ENCODE measurements at places on chromosomes 3 and 15. TPM values are rescaled to one million over a fixed set of nuclear protein-coding genes. Genes with fewer than 3 reads are reported as not detected.

DNA sequence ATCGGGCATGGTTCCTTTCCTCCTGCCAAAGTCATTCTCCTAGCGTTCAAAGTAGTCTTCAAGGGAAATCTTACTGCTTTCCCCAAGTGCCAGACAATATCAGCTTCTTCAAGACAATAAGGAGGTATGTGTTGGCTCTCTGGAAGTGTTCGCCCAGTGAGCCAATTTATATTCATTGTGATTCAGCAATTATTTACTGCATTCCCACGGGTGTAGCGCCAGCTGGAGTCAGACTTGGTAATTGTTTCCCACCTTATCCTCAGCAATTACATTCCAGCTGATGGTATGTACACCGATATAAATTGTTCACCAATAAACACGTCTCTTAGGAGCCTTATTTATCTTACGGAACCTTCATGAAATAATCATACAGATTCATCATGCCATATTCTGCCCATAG lies 103.6 kb upstream of the CTNNB1 start:
- peak; percentile 20 for DNase-seq

GRCh38 chr3:175585898-175586297 lies 726.8 kb downstream of the NAALADL2 start:
- DNase-seq, result no peak

- DNase-seq, result no peak
Measured at GRCh38 chr15:61327019-61327631, 98.0 kb upstream of the RORA start.

PARP15 gene
- 0.25 TPM for polyA plus RNA-seq

CHAC1 gene
- polyA plus RNA-seq, result 4.0 TPM

All from right renal pelvis (tissue), 4 donors.